Dermis microvascular lymphatic vessel endothelial cell (primary cell): ENCODE measurements at places on chromosomes 2 and 18.

GRCh38 chr18:44882163-44882868 is 201.6 kb downstream of the SETBP1 start:
- no peak for DNase-seq

DNA sequence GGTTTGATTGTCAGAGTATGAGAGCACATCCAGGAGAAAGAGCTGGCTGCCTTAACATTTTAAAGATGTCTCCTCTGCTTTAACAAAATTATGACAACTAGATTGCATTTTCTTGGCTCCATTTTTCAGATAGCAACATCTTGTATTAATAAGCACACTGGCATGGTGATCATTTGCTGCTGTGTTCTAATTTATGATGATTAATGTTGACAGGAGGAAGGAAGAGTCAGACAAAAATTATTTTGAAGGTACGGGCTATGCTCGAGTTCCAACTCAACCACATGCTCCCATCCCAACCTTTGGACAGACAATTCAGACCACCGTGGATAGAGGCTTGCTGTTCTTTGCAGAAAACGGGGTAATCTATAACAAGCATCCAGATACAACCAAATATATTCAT is 98.2 kb upstream of the TTC39C start:
- no peak for DNase-seq

- no peak for DNase-seq
Observed at GRCh38 chr2:180647621-180648020, 332.8 kb upstream of the UBE2E3 start.

DNA sequence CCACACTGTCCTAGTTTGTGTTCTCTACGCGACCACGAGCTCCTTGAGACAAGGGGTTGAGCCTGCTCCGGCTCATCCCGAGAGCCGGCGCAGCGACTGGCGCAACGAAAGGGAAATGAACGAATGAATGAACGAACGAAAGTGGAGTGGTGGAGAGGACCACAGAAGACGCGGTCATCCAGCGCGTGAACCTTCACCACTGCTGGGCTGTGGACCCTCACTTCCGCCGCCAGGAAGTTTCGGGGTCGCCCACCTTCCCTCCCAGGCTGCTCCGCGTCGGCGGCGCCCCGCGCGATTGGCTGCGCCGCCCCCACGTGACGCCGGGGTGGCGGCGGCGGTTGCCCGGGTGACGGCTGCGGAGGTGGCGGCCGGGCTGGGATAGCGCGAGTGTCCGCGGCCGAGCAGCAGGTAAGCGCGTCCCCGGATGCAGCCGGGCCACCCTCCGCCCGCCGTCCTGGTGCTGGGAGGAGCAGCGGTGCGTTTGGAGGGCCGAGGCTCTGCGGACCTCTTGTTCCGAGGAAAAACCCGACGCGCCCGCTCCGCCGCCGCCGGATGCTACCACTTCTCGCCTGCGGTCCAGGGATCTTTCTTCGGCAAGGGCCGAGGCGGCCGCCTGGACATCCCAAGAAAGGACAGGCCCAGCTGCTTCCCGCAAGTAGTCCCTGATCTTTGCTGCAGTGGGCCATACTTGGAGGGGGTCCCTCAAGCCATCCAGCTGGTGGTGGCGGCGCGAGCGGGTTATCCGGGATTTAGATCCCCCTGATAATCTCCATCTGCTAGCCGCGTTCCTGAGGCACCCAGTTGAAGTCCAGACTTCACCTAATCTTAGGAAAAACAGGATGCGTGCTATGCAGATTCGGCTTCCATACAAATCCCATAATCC is at the start of gene ARMC9:
Gene ARMC9 (plus strand): TSS at position 341 of the 883 bp plus-strand sequence. CDS start 7,608 bp downstream, outside the sequence.
- DNase-seq = no peak

DNA sequence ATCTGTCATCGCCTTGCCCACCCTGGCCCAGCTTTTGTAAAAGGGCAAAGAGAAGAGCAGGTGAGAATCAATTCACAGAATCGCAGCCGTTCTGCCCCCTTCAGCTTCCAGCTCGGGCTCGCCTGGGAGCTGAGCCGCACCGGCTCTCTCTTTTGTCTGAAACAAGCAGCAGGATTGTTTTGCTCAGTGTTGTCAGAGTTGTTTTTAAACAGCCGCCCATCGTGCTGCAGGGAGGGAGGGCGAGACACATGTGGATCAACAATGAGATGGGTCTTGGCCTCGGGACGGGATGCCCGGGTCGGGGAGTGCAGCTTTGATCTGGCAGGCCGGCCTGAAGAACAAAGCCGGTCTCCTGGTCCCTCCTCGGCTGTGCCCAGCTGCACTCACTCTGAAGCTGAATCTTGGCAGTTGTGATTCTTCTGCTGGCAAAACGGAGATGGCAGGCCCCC is 39.7 kb upstream of the HDAC4 start:
- peak; percentile 24 for DNase-seq

- DNase-seq = no peak
Observed at GRCh38 chr2:10323535-10323934, 20.8 kb downstream of the HPCAL1 start.

DNA sequence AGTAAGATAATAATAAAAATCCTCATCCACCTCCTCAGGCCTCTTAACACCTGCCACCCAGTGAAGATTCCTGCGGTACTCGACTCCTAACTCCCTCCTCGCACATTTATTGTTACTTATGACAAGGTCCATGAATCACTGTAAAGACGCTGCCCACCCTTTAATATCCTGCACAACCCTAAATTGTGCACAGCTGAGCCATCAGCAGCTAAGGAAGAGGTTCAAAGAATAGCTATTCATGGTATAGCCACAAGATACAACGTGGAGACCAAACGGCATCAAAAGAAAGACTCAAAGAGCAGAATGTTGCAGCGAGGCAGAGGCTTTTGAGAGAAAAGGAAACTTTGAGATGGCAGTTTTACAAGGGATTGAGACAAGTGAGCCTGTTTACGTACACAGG is 266.3 kb downstream of the SATB2 start:
- no peak for DNase-seq

DNA sequence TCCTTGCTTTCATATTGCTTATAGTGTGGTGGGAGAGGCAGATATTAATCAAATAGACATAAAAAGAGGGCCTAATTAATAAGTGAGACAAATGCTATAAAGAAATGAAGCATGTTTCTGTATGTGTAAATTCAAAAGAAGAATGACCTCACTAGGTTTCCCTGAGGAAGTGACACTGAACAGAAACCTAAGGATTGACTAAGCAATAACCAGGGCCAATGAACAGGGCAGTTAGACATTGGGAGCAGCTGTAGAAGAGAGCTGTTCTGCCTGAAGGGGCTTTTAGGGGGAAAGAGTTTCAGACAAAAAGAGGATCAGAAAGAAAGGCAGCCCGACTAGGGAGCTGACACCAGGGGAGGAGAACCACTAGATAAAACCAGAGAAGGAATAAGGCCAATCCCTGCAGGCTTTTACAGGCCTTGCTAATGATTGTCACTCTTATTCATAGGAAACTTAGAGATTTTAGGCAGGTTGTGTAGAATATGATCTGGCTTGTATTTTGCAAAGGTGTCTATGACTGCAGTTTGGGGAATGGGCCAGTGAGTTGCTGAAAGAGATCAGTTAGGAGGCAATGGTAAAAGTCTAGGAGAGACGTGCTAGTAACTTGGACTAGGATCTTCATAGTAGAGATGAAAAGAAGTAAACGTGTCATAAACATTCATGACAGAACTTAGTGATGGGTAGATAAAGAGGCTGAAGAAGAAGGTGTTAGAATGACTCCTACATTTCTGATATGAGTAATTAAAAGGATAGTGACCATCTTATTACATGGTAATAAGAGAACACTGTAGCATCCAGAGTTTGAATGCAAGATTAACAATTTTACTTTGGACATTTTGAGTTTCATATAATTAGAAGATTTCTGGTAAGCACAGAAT is 26.8 kb upstream of the NABP1 start:
- peak; percentile 17 for DNase-seq

GRCh38 chr18:22847867-22848451 is 85.2 kb upstream of the RBBP8 start:
- no peak for DNase-seq

GRCh38 chr2:39194686-39195085 is 49.1 kb downstream of the CDKL4 start:
- DNase-seq = no peak

DNA sequence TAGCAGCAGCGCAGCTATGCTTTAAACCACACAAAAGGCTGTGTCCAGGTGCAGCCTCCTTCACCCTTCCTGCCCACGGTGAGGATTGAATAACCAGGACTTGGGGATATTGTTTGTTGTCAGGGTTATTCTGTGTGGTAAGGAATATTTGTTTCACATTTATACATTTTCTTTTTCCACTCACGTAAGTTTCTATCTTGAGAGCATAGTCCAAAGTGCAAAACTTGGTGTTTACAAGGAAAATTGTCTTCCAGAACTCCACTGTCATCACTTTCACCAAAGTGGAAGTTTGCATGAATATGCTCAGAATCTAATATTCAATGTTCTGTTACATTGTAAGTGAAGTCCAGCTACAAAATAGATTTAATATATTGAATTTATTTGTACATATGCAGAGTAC is 26.4 kb downstream of the NAPG start:
- no peak for DNase-seq

DNA sequence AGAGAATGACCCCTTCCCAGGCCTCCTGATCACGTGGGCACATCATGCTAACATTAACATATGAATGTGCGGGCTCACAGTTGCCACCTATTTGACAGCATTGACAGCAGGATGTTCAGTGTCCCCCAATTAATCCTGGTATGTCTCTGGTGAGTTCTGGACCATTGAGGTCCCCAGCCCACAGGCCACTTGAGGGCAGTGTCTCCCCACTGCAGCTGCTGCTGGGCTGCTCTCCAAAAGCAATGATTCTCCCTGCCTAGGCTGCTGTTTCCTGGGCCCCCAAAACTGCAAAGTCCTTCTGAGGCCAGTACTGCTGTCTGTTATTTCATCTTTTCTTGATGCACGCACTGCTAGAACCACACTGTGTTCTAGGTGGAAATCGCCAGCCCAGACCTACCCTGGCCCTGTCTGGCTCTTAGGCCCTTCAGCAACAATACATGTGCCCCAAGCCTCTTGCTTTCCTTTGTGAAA is 52.7 kb upstream of the MAPK4 start:
- DNase-seq = no peak

- DNase-seq = no peak
Observed at GRCh38 chr2:24704692-24705091, 88.5 kb downstream of the PTRHD1 start.

DNA sequence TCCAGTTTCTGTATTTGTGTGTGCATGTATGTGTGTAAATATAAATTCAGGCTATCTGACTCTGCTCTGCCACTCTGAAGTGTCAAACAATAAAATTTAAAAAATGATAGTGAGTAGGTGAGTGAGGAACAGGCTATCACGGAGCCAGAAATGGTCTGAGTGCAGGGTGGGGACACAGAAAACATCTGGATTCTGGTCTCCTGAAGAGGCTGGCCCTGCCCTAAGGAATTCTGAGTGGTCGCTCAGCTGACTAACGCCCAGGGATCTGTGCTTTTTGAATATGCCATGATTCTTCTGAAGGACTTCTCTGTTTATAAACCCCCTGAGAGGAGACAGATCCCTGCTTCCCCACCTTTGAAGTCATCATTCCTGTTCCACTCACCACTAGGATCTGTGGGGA is 353.9 kb upstream of the GYPC start:
- DNase-seq = no peak

- no peak for DNase-seq
Observed at GRCh38 chr2:237205043-237205541, 119.4 kb downstream of the COPS8 start.

GRCh38 chr2:39127973-39128372 is 7.1 kb upstream of the SOS1 start:
- no peak for DNase-seq

DNA sequence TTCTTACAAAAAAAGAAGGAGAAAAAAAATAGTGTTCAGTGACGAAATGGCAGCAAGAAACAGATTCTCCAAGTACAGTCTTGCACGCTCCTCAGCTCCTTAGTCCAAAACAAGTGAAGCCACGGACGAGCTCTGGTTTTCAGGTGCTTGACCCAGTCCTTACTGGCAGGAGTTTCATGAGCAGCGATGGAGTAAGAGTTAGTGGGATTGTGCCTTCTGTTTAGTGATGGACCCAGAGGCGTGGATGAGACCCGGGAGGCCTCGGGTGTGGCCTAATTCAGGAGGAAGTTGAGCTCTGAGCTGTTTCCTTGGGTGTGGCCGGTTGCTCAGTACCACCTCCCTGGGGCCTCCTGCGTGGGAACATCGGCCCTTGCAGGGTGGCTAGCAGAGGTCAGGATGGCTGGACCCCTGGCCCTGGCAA is 52.0 kb downstream of the KIF5C start:
- peak; percentile 0 for DNase-seq

GRCh38 chr18:46696268-46696667 is 39.2 kb upstream of the LOXHD1 start:
- no peak for DNase-seq

GRCh38 chr2:225496568-225496967 is 97.1 kb downstream of the NYAP2 start:
- no peak for DNase-seq

DNA sequence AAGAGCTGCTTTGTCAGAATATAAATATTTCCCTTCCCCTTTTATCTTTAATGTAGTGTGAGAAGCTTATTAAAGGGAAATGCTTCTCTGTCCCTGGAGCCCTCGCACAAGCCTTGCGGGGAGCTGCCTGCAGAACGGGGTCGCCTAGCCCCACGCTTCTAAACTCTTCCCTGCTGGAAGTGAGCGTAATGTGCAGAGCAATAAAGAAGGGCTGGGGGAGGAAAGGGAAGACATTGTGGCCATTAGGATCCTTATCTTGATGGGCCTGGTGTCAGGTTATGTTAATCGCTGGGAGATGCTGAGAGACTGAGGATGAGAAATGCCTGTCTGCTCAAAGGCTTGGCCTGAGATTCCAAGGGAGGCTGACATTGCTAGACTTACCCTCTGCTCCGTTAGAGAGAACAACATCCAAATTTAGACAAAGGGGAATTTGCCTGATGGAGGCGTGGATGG is 18.9 kb upstream of the FZD7 start:
- no peak for DNase-seq

GRCh38 chr2:127681288-127681804 is 6.0 kb upstream of the LIMS2 start:
- DNase-seq = peak; percentile 35

DNA sequence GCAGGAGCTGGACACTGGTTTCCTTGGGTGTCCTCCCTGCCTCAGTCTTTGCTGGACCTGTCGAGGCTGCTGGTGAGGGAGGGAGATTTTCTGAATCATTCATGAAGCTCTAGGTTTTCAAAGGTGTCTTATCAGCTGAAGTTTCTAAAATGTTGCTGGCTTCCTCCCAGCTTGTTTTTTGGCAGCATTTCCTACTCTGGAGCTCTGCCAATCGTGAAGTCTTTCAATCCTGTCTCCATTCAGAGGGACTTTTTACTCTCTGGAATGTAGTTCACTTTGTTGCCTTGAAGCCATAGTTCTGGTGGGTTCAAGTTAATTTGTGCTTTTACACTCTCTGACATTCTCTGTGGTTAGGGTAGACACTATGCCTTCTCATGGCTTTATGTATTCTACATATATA is 23.9 kb downstream of the SNTG2 start:
- no peak for DNase-seq

DNA sequence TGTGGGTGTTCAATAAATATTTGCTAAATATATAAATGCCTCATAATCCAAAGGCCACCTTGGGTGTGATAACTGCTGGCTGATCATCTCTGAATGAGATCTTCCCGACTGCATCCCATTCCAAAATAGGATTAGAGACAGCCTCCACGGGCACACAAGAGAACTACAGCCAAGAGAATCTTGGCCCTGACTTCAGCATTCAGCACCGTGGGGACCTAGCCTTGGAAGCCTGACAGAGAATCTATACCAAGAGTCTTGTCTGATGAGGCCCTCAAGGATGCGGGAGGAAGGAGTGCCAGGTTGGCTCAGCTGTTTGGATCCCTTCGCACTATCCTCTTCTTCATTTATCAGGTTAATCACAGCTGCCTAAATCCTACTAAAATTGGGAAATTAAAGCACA is 85.8 kb downstream of the RBM43 start:
- no peak for DNase-seq

- no peak for DNase-seq
Observed at GRCh38 chr2:102186791-102187495, at the start of gene IL1RL2. TSS of gene IL1RL2 (plus strand) at chr2:102187023. CDS start at chr2:102187868, 845 bp downstream.
